ENCODE measurements at places on chromosomes 13 and 19.

- no peak for DNase-seq
Observed at GRCh38 chr13:77580748-77581147, 45.2 kb downstream of the SCEL start.

- no peak for DNase-seq
Observed at GRCh38 chr19:29631450-29631849, 25.4 kb downstream of the POP4 start.

DNA sequence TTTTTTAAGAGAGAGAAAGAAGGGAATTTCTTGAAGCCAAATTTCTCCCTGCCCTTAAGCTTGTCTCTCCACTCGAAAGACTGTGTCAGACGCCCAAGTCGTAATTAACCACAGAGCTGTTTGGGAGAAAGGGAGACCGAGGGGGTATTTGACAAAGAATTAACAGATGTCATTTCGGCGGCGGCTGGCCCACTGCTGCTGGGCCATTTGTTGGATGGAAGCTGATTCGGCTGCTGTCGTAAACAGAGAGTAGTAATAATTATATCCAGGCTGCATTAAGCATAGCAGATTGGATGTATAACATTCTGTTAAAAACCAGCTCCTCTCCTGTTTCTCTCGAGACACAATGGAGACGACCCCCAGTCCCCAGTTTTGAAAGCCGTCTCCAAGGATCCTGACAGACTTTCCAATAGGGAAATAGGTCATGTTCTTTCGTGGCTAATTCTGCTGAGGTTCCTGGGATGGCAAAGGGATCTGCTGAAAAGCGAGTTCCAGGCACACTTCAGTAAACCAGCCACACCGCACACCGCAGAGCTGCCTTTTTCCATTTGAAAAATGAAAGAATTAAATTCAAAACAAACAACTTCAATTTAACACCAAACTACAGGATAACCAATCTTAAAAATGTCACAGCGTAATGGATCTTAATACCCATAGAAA is 71.5 kb downstream of the KCTD15 start:
- no peak for DNase-seq

DNA sequence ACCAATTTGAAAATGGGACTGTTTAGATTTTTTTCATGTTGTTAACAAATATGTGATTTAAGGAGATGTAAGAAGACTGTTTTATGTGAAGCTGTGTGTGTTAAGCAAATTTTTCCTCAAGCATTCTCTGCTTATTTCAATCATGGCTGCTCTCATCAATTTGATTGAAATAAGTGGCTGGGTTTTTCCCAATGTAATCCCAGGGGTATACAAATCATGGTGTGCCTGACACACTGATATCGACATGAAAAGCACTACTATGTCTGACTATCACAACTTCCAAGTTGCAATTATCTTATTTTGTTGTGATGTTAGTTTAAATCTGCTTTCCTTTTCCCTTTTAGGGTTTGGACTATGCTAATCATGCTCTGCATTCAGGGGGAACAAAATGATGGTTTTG is 283.7 kb downstream of the HS6ST3 start:
- no peak for DNase-seq

DNA sequence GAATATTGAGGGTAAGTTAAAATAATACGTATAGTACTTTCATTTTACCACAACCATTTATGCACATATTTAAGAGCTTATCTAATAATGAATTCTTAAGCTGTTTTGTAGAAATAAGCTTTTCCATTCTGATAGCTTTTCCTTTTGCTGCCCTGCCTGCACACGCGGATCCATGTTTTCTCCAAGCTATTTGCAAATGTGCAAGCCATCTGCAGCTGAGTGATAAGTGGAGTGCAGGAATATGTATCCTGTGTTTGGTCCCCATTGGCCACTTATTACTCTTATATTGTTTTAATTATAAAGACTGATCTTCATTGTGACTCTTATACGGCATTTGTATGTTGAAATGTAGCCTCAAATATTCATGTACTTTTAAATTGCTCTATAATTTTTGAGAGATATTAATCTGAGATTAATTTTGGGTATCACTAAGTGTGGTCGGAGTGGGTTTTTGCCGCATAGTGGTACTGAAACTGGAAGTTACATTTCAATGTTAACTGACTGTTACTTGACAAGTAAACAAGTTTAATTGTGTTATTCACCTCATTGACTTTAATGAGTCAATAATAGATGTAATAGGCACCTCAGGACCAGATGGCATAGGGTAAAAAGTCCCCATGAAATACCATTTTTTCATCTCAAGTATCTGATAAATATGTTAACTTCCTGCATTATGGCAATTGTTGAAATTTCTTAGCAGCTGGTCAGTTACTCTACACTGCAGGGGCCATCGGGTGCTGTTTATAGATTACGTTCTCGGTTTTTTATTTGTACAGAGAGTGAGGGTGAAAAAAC is 1567.4 kb downstream of the EFNB2 start:
- no peak for DNase-seq

- DNase-seq: no peak
Observed at GRCh38 chr13:59266478-59267063, 897.2 kb downstream of the DIAPH3 start.

GRCh38 chr13:113406321-113407102 is 42.6 kb upstream of the GRTP1 start:
- no peak for DNase-seq
